ENCODE measurements at places on chromosomes 5 and 9.

- no peak for DNase-seq
Measured at GRCh38 chr9:35598866-35599590, 6.0 kb upstream of the TESK1 start.

DNA sequence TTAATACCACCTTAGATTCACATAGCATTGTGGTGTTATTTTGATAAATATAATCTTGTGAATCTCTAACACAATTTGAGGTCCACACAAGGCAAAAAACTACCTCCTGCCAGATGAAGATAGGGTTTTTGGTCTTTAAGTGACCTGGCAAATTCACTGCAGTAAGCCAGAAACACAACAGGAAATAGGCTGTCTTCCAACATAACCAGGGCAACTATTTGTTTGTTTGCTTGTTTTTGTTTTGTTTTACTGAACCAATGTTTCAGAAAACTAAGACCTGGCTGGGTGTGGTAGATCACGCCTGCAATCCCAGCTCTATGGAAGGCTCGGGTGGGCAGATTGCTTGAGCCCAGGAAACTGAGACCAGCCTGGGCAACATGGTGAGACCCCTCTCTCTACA, 95.5 kb downstream of the USP20 start:
- DNase-seq: no peak

GRCh38 chr5:95822043-95822541, 434 bp downstream of the GLRX start:
- DNase-seq: no peak

- DNase-seq: no peak
Measured at GRCh38 chr5:82295144-82295543, 17.0 kb upstream of the RPS23 start.

GRCh38 chr5:96320797-96321196, 112.3 kb downstream of the PCSK1 start:
- no peak for DNase-seq

GRCh38 chr9:78118742-78119473, 87.3 kb upstream of the GNAQ start:
- no peak for DNase-seq

GRCh38 chr5:135480511-135480910, 28.4 kb upstream of the TIFAB start:
- no peak for DNase-seq

DNA sequence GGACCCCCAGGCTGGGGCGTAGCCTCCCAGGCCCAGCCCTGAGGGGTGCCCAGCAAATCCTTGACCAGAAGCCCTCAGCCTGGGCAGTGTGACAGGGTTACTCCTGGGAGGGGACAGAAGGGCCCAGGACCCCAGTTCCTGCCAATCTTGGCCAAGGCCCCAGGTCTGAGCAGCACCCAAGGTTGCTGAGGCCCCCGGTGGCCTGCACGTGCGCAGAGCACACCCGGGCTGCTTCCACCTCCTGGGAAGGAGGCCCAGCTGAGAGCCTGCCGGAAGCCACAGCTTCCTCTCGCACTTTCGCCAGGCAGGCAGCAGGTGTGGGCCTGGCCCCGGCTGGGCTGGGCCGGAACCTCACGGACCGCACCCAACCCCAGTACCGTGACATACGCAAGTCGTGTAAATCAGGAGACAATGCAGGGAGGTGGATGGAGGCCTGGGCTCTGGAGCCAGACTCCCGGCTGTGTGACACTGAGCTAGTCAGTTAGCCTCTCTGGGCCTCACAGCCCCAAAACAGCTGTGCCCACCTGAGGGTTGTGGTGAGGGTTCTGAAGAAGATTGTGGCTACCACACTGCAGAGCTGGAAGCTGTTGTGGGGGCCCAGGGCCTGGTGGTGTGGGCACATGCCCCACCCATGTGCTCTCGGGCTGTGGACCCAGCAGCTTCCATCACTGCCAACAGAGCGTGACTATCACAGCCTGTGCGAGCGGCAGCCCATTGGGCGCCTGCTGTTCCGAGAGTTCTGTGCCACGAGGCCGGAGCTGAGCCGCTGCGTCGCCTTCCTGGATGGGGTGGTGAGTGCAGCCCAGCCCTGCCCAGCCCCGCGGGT, 5.1 kb downstream of the GRK6 start:
- no peak for DNase-seq

GRCh38 chr5:141529002-141529401, 40.1 kb downstream of the PCDHGC5 start:
- DNase-seq: no peak

DNA sequence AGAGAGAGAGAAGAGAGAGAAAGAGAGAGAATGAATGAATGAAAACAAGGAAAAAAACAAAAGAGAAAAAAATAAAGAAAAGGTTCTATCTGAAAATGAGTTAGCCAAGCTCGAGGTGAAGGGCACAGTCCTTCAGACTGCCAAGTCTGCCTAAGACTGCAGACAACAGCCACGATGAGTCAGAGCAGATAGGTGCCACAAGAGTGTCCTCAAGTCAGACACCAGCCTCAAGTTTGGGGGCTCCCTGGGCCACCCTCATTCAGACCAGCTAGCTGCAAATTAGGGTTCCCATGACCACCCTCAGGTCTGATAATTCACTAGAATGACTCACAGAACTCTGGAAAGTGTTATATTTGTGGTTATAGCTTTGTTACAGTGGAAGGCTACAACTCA, 13.9 kb upstream of the HABP4 start:
- no peak for DNase-seq

- DNase-seq: no peak
Measured at GRCh38 chr9:16157216-16157615, 604.4 kb downstream of the CCDC171 start.

GRCh38 chr5:150305557-150305956, 2.9 kb upstream of the ARSI start:
- DNase-seq: no peak

GRCh38 chr5:137142764-137143605, 356.1 kb downstream of the SPOCK1 start:
- DNase-seq: peak; percentile 75

GRCh38 chr9:135239769-135240141, 152.3 kb downstream of the OLFM1 start:
- no peak for DNase-seq

DNA sequence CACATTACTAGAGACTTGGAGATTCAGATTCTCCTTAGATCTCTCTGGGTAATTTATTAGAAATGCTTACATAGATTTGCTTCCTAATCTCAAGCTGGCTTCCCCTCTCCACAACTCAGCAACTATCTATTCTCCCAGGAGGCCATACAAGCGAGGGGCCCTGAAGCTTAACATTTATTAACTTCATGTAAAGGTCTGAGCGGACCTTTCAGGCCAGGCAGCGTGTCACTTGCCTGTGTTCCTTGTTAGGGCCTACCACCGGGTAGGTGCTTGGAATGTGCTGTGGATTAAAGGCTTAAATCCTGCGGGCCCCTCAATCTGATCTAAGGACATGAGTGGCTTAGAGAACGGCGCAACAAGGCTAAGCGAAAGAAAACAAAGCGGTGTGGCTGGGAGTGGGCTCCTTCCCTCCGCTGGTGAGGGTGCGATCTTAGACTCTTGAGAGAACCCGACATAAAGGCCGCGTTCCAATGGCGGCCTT, 712 bp upstream of the HSPA4 start:
- no peak for DNase-seq

GRCh38 chr9:81517954-81518353, 171.4 kb downstream of the TLE1 start:
- DNase-seq: no peak

DNA sequence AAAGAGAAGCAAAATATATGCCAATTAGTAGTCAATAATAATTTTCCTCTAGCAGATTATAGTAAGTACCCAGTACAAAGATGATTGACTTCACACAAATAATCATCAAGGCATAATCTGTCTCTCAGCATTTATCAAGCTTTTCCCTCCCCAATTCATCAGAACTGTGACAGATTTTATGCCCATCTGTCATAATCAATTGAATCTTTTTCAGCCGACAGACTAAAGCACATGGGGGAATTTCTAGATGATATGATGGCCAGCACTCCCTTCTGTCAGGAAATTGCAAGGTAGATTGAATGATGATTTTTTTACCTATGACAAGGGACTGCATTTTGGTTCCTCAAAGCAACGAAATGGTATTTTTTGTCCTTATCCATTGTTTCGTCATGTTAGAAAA, 227.1 kb upstream of the CYLC2 start:
- DNase-seq: no peak

DNA sequence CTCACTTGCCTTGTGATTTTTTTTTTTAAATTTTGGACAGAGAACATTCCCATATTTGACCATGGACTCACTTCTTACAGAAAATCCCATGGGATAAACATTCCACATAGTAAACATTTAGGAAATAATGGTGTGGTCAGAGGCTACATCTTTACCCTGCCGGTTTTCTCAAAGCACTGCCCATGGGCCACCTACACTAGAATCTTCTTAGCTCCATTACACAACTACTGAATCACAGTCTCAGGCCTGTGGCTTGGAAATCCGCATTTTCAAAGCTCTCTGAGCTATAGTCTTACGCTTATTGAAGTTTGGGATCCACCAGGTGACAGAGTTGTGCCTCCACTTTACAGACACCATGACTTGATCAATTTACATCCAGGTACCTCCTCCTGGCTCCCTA, 39.4 kb downstream of the ALG2 start:
- no peak for DNase-seq

- DNase-seq: no peak
Measured at GRCh38 chr5:179875741-179876609, 17.4 kb upstream of the MRNIP start.

- no peak for DNase-seq
Measured at GRCh38 chr5:61251874-61252642, 80.0 kb upstream of the ZSWIM6 start.

GRCh38 chr5:97478483-97478882, 295.4 kb upstream of the RIOK2 start:
- DNase-seq: no peak

DNA sequence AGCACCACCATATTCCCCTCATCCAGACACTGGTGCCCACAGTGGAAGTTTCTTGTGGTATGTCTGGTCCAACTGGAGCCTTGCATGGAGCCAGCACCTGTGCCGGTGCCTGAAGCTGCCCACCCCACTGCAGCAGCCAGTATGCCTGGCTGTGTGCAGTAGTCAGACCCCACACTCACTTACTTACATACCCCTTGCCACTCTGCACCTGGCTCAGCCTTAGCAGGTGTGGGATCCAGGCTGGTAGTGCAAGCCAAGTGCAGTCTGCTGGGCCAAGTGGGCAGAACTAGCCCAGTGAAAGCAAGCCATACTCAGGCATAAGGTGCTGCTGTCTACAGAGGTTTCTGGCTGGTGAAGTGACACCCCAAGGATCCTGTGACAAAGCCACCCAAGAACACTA, 871.4 kb upstream of the C9orf72 start:
- DNase-seq: no peak

DNA sequence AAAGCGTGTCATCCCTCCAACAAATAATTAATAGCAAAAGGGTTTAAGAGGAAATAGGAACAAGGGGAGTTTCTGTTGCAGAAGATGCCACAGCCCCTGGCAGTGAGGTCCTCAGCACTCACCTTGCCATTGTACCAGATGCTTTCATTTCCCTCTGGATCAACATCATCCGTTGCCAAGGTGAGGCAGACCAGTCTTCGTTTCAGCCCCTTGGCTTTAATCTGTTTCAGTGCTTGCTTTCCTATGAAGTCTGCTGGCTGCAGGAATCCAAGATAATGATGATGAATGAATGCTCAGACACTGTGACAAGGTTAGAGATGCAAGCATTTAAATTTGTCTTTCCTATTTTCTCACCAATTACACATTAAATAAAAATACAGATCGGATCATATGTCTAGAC, 20.0 kb upstream of the ARSB start:
- DNase-seq: no peak

- DNase-seq: peak; percentile 57
Measured at GRCh38 chr5:157603333-157604190, 28.0 kb upstream of the ADAM19 start.

GRCh38 chr9:94586316-94586715, 7.3 kb downstream of the FBP2 start:
- no peak for DNase-seq

DNA sequence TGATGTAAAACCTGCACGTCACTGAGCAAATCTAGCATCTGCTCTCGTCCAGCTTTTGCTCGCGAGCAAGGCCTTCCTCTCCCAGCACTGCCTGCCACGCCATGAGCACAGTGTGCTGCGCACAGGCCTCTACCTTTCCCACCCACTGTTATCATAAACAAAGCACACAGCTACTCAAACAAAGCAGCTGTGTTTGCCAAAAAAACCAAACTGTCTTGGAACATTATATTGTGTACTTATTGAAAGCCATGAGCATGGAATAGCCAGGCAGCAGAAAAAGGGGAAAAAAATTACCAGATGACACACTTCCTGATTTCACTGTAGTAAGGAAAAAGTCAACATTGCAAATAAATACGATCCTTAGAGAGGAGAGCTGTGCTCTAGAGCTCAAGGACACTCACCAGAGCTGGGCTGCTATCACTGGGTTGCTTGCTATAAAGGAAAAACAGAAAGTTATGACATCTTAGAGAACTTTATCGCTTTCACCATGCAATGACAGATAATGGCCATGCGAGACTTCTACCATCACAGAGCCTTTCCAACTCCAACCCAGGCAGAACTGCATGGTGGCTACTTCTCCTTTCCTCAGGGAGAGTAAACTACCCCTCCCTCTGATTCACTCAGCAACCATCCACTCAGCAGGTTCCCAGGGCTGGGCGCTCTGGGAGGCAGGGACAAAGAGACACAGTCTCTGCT, 69.6 kb downstream of the EPB41L4B start:
- no peak for DNase-seq

GRCh38 chr9:445033-445432, 230.4 kb downstream of the DOCK8 start:
- DNase-seq: no peak

- DNase-seq: no peak
Measured at GRCh38 chr9:77305622-77306400, 128.5 kb downstream of the VPS13A start.

GRCh38 chr5:87845734-87846133, 422.9 kb downstream of the TMEM161B start:
- no peak for DNase-seq

DNA sequence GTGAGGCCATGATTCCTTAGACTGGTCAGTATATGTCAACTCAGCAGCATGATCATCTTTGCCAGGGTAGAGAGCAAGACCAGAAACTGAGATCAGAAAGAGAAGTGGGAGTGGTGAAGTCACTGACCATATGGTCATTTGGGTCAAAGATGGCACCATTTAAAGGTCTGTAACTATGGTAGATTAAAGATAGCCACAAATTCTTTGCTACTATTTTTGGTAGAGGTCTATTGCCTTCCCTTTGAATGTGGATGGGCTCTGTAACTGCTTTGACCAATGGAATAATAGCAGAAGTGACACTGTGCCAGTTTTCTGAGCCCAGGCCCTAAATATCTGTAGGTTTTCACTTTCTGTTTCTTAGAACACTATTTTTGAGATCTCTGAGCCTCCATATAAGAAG, 117.6 kb downstream of the PCSK1 start:
- no peak for DNase-seq

GRCh38 chr5:113213551-113214425, 221.0 kb downstream of the TSSK1B start:
- no peak for DNase-seq

DNA sequence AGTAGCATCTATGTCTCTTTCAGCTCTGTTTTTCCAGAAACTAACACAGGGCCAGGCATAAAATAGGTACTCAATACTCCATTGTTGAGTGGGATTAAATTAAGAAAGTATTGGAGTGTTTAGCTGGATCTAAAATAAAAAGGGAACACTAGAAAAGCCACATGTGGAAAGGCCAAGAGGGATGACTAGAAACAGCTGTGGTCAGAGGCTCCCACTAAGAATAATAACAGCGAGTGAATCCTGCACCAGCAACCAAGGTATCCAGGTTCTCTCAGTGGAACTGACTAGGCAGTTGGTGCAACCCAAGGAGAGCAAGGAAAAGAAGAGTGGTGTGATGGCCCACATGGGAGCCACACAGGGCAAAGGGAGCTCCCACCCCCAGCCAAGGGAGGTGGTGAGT, 31.5 kb upstream of the RGMB start:
- no peak for DNase-seq

- peak; percentile 29 for DNase-seq
Measured at GRCh38 chr5:15500325-15501001, 483 bp downstream of the FBXL7 start.

Data from hepatic stellate cell (primary cell).